Neural crest cell (in vitro differentiated cells): ENCODE measurements at places on chromosomes 7 and 10. TPM values are rescaled to one million over a fixed set of nuclear protein-coding genes. Genes with fewer than 3 reads are reported as not detected.

The GLI3 gene
- total RNA-seq: 136 and 141 TPM in 2 replicates

The STOX1 gene
- total RNA-seq: 8.7 and 8.8 TPM in 2 replicates

DNA sequence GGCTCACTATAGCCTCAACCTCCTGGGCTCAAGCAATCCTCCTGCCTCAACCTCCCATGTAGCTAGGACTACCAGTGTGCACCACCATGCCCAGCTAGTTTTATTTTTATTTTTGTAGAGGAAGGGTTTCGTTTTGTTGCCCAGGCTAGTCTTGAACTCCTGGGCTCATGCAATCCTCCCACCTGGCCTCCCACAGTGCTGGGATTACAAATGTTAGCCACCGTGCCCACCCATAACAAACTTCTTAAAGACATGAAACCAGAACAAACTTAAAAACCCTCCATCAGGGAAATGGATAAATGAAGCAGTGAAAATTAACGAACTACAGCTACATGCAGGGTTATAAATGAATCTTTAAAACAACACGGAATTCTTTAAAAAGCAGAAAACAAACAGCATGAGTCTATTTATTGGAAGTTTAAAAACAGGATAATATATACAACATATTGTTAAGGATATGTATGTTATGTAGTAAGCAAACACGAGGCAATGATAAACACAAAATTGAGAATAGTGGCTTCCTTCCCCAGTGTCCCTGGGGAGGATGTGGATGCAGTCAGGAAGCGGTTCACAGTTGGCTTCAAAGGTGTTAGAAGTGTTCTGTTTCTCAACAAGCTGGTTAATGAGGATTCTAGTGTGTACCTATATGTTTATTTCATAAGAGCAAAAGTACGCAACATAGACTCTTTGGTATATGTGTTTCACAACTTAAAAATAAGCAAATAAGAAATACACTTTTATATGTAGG is 128.2 kb upstream of the IMMP2L start:
- no peaks in the 10 kb centered on the region for H3K4me1 ChIP-seq
- H3K27me3 ChIP-seq: no peaks in the 10 kb centered on the region
- H3K27ac ChIP-seq: no peak overlapping the region

GRCh38 chr10:118032564-118032963 is 14.2 kb downstream of the RAB11FIP2 start:
- H3K27ac ChIP-seq: no peak overlapping the region
- H3K27me3 ChIP-seq: no peaks in the 10 kb centered on the region
- H3K36me3 ChIP-seq: peaks cover 7% of the 10 kb centered on the region
- DNase-seq: no peak
